Motor neuron (in vitro differentiated cells): ENCODE measurements at places on chromosomes 1 and 21.
A peak's percentile ranks its signal among the peaks of the same experiment; 100 is the strongest.

DNA sequence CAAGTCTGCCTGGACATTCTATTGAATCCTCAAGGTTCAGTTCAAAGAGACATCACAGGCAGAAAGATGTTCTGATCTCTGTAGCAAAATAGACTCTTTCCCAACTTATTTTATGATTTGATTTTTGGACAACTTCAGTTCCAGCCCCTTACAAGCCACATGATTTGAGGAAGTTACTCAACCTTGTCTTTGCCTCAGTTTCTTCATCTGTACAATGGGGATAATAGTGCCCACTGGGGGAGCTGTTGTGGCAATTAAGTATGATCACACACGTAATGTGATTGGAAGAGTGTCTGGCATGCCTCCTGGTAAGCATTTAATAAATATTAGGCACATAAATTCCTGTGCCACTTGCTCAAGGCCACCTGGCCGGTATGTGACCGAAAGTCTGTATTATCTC, 130.6 kb downstream of the DAB1 start:
- ATAC-seq: no peak

- peak; percentile 43 for ATAC-seq
Measured at GRCh38 chr1:50873458-50874187, 86.4 kb downstream of the FAF1 start.

- ATAC-seq: peak; percentile 100
Measured at GRCh38 chr1:226820941-226821718, 49.3 kb upstream of the PSEN2 start.

- ATAC-seq: no peak
Measured at GRCh38 chr1:56758794-56759193, 60.4 kb downstream of the FYB2 start.

DNA sequence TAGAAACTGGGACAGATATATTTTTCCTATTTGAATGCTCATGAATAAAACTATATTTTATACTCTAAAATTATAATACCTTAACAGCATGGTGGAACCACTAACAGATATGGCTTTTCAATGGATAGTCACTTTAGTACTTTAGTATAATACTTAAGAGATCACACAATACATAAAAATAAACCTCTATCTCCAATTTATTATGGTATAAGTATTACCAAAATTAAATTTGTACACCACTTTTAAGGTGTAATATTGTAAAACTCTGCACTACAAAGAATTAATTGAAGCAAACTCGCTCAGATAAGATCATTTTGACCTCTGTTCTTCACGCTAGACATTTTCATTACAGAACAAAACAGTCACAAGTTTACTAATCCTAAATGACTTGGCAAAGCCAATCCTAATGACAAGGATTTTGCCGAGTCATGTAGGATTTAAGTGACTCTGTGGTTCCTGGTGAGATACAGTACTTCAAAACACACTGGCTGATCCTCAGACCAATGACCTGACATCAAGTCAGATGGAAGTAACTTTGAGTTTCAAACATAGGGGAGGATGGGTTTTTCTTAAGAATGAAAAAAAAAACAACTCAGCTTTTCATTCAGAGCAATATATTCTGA, 200.6 kb downstream of the SMYD3 start:
- no peak for ATAC-seq

DNA sequence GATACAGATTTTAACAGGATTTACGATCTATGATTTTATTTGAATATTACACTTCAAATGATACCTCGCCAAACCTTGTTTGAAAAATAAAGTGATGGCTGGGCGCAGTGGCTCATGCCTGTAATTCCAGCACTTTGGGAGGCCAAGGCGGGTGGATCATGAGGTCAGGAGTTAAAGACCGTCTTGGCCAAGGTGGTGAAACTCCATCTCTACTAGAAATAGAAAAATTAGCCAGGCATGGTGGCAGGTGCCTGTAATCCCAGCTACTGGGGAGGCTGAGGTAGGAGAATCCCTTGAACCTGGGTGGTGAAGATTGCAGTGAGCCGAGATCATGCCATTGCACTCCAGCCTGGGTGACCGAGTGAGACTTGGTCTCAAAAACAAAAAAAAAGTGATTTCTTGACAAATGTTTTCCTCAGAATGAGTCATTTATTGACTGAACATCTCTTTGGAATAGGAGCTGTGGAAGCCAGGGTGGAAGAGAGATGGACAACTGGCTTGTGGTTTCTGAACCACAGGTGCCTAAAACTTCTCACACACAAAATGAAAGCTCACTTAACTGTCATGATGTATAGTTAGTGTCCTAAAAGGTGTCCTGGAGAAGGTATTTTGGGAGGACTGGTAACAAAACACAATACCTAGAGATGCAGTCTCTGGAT, 11.9 kb downstream of the PKNOX1 start:
- no peak for ATAC-seq

GRCh38 chr1:53328541-53329499, 950 bp upstream of the LRP8 start:
- ATAC-seq: peak; percentile 3

DNA sequence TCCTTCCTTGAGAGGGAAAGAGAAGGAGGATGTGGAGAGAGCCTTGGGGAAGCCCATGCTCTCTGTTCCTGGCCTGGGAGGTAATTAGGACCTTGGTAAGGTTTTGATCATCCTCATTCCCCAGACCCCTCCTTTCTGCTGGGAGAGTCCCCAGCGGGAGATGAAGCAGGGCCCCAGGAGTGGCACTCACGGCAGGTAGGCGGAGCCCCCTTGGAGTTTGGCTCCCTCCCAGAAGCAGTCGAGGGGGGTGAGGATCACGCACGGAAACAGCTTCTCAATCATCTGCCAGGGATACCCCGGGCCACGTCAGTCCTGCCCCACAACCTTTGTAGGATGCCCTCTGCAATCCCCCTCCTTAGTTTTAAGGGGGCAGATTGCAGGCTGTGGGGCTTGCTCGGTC, 11.5 kb downstream of the PTCH2 start:
- ATAC-seq: no peak

DNA sequence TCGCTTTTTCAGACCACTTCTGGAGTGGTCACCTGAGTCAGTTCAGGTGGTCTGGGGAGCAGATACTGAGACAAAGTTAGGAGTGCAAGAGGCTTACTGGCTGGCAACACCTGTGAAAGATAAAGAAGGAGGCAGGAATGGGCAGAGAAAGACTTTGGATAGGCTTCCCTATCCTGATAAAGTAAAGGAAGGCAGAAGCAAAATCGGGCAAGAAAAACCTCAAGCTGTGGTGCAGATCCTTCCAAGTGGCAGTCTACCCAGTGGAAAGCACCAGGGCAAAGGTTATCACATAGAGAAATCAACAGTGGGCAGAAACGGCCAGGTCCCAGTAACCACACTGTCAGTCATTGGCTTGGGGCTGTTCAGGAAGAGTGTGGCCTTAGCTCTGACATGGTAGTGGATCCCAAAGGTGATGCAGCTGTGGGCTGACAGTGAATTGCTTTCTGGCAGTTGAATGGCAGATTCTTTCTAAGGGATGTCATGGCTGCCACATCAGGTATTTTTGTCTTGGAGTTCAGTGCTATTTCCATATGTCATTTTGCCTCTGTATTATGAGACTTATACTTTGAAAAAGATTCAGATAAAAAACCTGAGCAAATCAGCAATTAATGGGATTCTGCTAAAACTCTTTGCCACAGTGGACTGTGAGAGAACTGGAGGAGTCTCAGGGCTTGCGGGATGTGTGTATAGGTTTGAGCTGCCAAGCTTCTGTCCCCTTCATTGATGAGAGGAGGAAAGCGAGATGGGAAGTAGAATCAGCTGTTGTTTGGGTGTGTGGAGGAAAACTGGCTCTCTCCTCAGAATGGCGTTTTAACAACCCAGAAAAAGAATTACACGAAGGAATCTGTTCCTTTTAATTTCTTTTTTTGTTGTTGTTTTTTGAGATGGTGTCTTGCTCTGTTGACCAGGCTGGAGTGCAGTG, 8.1 kb upstream of the CGN start:
- ATAC-seq: no peak

DNA sequence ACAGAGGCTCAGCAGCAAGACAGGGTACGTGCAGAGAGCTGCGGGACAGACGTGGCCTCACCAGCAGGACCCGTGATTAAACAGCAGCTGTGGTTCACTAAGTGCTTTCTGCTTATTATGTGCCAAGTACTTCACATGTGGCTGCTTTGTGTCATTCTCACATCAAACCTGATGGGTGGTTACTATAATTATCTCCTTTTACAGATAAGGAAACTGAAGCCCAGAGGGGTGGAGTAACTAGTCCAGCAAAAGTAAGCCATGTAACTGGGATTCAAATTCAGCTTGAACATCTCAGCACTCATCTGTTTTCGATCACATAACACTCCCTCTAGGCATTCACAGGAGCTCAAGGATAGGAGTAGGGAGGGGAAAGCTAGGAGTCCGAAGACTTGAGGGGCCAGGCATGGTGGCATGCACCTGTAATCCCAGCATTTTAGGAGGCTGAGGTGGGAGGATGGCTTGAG, 50.8 kb upstream of the CLIC4 start:
- no peak for ATAC-seq

GRCh38 chr1:47689894-47690293, 252.1 kb downstream of the FOXD2 start:
- no peak for ATAC-seq

- no peak for ATAC-seq
Measured at GRCh38 chr1:167548059-167548932, 5.3 kb downstream of the CREG1 start.

DNA sequence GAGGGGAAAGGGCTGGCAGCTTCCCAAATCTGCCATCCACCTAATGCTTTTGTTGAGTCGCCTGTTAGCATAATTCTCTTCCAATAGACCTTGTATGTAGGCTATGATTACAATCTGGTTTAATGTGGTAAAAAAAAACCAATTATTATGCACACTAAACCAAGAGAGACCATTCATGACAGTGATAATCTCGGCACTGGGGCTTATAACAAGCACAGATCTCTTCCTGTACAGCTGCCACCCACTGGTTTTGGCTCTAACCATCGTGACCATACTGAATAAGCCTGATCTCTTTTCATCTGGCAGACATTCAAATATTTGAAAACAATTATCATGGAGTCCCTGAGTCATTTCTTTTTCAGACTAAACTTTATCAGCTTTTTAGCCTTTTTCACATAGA, 12.0 kb upstream of the SYT14 start:
- no peak for ATAC-seq

DNA sequence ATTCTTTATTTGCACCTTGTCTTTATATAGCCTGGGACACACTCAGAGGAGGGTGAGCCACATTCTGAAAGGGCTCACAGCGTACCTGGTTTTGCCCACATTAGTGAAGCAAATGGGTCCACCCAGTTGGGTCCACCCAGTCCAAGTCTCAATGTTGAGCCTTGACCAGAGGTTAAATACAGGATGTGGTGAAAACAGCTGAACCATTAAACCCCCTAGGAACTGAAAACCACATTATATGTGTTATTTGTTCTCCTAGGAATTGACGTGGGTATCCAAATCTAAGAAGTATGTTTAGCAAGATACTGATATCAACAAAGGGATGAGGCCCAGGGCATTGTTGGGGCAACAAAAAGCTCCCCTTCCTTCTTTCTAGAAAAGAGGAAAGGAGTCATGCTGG, 83.8 kb downstream of the SETD4 start:
- ATAC-seq: no peak

DNA sequence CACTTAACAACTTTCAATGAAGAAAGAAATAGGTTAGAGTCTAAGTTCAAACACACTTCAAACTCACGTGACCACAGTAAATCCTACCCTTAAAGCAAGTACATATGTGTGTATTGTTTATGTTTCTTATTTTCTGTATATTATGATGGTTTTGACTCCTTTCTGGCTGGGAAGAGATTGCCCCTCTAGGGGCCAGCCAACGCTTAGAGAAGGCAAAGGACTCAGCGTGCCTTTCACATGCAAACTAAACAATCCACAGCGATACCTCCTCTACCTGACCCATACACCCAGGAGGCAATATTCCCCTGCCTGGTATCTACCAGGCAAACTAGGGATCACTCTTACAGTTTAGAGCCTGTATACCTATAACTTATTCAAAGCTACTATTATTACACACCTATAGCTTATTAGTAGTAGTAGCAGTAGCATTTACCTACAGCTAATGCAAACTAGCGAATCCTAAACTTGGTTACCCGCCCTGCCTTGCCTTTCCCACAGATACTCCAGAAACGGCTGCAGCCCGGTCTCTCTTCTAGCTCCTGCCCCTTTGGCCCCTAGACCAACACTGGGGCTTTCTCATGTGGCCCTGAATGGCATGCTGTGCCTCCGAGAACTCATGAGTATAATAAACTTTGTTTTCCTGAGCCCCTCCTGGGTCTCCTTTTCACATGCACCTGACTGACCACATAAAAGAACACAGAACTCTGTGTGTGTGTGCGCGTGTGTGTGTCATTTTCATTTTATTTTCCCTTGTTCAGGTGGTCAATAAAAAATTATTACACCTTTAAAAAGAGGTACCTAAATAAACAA, 14.0 kb downstream of the NRIP1 start:
- no peak for ATAC-seq

DNA sequence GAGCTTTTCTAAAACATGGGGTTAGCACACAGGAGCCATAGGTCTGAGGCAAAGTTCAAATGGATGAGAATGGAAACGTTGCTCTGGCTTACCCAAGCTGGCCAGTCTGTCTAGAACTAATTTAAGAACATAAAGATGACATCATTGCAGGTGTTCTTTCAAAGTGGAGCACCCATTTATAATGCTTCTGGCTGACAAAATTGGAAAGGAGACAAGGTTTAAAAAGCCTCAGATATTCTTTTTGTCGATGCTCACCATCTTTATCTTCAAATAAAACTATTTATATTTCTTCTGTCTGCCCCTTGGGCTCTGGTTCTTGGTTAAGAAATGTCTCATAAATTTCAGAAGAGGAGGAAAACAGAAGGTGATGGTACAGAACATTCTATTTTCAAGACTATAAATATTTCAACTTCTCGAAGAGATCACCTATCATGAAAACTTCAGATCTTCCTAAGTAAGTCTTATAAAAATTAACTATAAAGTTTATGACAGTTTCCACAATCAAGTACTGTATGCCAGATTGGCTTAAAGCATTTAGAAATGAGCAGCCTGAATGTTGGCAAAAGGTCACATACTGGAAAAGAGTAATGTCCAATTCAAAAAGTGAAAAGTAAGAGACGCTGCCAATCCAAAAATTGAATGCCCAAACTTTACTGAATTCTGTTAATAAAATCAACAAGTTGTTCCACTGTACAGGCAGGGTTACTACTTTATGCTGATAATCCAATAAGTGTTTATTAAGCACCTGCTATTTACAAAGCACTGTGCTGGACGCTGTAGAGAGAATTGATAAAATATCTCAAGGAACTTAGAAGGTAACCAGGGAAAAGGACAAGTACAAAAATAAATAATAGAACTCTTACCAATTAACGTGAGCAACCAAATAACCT, 92.0 kb downstream of the ETS2 start:
- no peak for ATAC-seq

DNA sequence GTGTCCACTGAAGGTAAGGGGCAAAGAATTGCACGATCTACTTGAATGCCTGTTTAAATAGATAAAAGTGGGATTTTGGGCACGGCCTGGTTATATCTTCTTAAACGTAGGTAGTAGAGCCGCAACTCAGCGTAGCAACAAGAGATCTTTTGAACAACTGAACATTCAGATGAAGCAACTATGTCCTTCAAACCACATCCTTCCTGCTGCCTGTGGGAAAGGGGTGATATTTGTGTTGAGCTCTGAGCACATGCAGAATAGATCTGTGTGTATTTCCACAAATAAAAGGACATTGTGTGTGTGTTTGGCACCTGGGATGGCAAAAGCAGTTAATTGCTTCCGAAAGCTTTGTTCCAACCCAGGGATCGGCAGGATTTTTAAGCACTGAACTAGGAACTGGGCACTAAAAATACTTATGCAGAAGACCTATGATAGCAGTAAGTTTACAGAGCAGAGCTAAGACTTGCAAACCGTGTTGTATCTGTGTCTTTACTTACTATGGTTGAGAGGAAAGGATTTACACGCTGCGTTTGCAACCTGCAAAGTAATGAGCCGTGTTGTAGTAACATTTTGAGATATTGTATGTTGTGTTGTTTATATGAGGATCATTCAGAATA, 333.4 kb downstream of the CHRM3 start:
- ATAC-seq: no peak
